ENCODE measurements at places on chromosomes 16 and 17.

DNA sequence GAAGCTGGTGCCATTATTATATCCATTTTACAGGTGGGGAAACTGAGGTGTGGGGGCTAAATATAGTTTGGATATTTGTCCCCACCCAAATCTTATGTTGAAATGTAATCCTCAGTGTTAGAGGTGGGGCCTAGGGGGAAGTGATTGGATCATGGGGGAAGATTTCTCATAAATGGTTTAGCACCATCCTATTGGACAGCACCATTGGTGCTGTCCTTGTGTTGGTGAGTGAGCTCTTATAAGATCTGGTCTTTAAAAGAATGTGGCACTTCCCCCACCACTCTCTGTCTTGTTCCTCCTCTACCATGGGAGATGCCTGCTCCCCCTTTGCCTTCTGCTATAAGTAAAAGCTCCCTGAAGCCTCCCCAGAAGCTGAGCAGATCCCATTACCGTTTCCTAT lies 119.8 kb upstream of the SEC14L1 start:
- no peak for DNase-seq

DNA sequence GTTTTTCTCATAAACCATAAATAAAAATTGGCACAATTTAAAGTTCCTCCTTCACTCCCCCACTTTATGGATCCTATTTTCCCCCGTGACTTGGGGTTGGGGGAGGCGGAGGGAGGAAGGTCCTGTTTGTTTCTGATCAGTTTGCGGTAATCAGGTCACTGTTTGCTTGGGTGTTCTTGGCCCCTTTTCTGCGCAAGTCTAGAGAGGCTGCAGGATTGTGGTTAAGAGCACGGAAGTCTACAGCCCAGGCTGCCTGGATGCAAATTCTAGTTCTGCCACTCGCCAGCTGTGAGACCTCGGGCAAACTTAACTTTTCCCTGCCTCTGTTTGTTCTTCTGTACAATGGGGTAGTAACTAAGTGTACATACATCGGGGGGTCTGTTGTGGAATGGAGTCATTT lies 12.1 kb downstream of the ATP2C2 start:
- DNase-seq, result no peak

GRCh38 chr17:65365169-65365568 lies 196.3 kb downstream of the AXIN2 start:
- no peak for DNase-seq

DNA sequence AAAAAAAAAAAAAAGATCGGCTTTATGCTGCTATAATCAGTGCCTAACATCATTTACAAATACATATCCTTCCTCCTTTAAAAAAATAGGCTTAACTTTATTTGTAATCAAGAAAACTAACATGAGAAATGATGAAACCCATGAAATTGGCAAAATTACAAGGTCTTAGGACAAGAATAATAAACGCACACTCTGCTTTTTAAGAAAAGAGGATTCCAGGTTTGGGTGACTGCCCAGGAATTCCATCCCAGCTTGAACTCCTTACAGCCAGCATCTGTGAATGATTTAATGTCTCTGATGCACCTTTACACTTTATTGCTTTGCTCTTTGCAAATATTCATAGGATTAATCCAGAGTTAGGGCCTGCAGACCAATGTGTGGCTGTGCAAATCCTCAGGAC lies 196.0 kb downstream of the CBLN1 start:
- DNase-seq, result no peak

DNA sequence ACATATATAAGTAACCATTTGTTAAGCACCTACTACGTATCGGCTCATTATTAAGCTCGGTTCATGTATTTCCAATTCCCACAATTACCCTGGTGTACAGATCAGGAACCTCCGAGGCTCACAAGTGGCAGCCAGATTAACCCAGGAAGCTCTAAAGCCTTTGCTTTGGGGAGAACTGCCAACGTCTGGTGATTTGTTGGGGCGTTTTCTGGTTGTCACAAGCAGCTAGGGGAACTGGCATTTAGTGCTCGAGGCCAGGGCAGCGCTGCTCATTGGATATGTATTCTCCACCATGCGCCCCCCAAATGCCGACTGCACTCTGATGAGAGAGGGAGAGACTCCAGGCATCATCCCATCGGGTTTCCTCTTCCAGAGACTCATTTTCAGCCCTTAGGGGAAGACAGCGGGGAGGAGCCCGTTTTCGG lies 541 bp downstream of the ZNF18 start:
- DNase-seq, result peak; percentile 44

DNA sequence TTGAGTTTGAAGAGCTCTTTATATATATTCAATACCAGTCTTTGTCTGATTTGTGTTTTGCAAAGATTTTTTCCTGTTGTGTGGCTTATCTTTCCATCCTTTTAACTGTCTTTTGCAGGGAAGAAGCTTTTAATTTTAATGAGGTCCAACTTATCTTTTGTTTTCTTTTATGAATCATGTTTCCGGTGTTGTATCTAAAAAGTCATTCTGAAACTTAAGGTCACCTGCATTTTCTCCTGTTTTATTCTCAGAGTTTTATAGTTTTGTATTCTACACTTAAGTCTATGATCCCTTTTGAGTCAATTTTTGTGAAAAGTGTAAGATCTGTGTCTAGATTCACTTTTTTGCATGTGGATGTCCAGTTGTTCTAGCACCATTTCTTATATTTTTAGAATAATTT lies 24.6 kb upstream of the COX10 start:
- DNase-seq, result no peak

DNA sequence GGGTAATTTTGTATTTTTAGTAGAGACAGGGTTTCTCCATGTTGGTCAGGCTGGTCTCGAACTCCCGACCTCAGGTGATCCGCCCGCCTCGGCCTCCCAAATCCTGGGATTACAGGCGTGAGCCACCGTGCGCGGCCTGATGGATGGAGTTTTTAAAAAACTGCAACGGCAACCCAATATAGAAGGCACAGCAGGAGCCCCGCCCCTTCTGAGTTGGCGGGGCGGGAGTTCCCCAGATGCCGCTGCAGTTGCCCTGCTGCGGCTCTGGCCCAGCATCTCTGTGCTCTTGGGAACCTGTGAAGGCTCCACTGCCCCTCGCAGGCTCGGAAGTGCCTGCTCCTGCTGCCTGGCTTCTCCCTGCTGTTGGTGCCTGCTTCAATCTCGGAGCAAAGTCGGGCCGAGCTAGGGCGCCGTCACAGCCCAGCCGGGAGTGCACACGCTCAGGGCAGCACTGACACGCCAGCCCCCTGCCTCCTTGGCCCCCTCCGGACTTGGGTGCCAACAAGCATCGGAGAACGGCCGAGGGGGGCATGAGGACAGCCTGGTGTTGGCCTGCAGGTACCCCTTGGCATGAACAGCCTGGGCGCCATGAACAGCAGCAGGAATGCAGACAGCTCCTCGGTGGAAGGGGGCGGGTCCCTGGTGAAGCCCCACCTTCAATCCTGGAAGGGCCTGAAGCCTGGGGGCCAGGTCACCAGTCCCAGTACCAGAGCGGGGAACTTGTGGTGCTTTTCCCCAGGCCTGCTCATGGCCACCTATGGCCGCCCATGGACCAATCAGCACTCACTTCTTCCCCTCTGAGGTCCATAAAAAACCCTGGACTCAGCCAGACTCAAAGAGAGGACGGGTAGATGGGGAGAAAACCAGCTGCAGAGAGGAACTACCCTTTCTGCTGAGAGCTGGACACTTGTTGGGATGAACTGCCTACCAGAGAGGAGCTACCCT lies 2.3 kb upstream of the NT5M start:
- DNase-seq, result peak; percentile 23

DNA sequence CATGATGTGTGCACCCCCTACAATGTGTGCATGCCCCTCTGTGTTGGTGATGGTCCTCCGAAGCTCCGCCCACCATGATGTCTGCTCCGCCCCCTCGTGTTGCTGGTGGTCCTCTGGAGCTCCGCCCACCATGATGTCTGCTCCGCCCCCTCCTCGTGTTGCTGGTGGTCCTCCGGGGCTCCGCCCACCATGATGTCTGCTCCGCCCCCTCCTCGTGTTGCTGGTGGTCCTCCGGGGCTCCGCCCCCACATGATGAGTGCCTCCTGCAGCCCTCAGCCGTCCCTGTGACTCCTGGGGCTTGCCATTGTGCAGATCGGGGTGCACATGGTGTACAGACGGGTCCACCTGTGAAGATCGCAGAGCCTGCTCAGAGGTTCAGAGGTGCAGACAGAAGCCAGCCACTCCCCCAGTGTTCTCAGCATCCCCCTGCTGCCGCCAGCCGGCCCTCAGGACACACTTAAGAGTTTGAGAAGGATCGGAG lies 129.1 kb upstream of the CHMP6 start:
- no peak for DNase-seq

DNA sequence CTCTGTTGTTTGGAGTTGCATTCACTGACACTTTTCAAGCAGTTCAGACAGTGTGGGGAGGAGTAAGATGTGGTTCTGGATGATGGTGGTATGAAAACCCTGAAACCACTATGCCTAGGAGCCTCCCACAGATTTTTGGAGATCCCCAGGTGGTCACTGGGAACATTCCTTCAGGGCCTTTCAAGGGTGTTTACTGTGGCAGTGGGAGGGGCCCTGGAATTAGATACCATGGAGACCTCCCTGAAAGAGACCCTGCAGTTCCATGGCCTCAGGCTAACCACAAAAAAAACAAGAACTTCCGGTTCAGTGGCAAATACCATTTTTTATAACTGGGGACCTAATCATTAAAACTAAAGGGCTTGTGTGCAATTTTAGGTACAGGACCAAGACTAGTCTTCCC lies 79.9 kb downstream of the TMEM100 start:
- DNase-seq, result no peak

- no peak for DNase-seq
Measured at GRCh38 chr17:6480303-6480675, 36.0 kb downstream of the PIMREG start.
